ENCODE measurements at places on chromosomes 5 and 9. TPM values are rescaled to one million over a fixed set of nuclear protein-coding genes. Genes with fewer than 3 reads are reported as not detected.

DNA sequence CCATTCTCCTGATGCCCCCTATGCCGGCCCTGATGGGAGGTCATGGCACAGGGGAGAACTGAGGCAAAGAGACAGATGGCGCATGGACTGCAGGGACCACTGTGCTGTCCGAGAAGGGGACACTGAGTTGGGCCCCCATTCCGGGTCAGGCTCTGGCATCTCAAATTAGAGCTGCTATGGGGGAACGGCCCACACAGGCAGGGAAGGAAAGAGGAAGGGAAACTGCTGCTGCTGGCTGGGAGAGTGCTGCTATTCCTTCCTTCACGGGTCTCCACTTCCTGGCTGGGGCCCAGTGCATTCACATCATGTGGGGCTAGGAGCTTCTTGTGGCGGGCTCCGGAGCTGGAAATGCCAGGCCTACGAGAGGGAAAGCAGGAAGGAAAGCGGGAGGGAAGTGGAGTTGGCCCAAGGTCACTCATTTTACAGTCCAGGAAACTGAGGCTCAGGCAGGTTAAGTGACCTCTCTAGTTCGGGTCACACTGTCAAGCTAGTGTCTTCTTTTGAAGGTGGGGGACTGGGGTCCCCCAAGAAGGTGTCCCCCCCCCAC lies 1.3 kb upstream of the CARD19 start:
- peak; percentile 87 for DNase-seq

PTTG1 gene
- 234 TPM for total RNA-seq

GRCh38 chr5:91119981-91120850 lies 262.9 kb downstream of the ARRDC3 start:
- DNase-seq, result no peak

- no peak for DNase-seq
Measured at GRCh38 chr9:24011009-24011717, 185.1 kb upstream of the ELAVL2 start.

GCNT4 gene
- not detected for total RNA-seq

AGPAT2 gene
- 38.5 TPM for total RNA-seq

GMCL2 gene
- not detected for total RNA-seq

FOXD4 gene
- 0.93 TPM for total RNA-seq

S1PR3 gene
- total RNA-seq, result not detected

DNA sequence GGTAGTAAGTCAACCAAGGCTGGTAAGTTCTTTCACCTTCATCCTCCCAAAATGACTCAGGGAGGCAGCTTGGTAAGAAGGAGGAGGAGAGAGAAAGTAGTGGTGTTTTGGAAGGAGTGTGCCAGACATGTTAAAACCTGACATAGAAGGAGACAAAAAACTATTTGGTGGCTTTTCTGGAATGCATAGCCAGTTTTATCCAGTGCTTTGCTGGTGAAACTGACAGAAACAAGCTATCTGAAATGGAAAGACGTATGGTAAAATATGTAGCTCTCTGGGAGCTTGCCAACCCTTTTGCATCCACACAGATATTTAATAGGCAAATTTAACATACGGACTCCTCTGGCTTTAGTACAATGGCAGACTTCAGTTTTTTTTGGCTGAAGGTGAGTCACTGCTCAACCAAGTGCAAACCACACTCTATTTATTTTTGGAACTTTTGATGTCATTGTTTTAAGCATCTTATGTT lies 45.4 kb downstream of the RAB14 start:
- peak; percentile 97 for DNase-seq

Data from Karpas-422 (cell line).